Activated CD8-positive, alpha-beta T cell treated with anti-CD3 and anti-CD28 coated beads for 36 hours (primary cell): ENCODE measurements at places on chromosomes 12 and 14. TPM values are rescaled to one million over a fixed set of nuclear protein-coding genes. Genes with fewer than 3 reads are reported as not detected.

DNA sequence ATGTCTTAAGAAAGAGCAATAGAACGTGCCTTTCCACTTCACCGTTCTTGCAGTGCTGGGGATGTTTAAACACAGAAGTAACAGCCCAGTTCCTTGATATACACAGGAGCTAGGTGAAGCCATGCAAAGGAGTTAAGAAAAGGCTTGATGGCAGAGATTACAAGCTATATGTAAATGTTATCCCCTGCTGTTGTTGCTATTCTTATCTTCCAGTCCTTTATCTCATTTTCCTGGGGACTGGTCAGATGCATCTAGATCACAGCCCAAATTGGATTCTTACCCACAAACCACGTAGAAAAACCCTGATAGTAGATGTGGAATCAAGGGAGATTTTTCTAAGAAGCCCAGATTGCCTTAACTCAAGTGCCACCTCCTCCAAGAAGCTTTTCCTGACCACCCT, 5.5 kb downstream of the ASCL1 start:
- DNase-seq = no peak

- DNase-seq = no peak
These were observed 4.0 kb downstream of the MYL2 start for GRCh38 chr12:110916295-110916875.

TCL1A gene
- total RNA-seq = 1.1 TPM

DNA sequence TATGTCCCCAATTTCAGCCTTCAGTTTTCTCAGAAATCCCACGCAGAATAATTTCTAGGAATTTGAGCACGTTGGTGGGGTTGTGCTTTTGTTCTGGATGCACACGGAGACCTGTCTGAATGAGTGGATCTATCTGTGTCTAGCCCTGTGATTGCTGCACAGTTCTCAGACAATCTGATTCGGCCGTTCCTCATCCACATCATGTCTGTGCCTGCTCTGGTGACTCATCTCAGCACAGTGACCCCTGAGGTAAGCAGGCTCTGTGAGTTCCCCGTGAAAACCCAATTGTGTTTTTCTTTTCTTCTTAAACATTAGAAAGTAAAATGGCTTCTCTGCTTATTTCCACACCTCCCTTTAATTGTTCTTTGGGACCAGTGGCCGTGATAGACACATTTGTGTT, 20.2 kb downstream of the UBE3B start:
- no peak for DNase-seq

GRCh38 chr12:108635201-108635996, 1.7 kb upstream of the SELPLG start:
- DNase-seq = peak; percentile 79

GRCh38 chr14:53778263-53778662, 178.4 kb downstream of the BMP4 start:
- no peak for DNase-seq

GRCh38 chr12:47164116-47164515, 84.4 kb upstream of the AMIGO2 start:
- no peak for DNase-seq

GRCh38 chr12:110844551-110845338, 2.0 kb upstream of the CCDC63 start:
- no peak for DNase-seq

- DNase-seq = no peak
These were observed 99.6 kb downstream of the APAF1 start for GRCh38 chr12:98744680-98745079.

- DNase-seq = no peak
These were observed 10.8 kb downstream of the SNRNP35 start for GRCh38 chr12:123468786-123469185.
